Stimulated activated CD8-positive, alpha-beta memory T cell treated with anti-CD3 and anti-CD28 coated beads, Interleukin-4, amount 100 ng/mL, for 4 hours (primary cell): ENCODE measurements at places on chromosomes 5 and 9.

GRCh38 chr9:123065196-123065595, 31.7 kb downstream of the GPR21 start:
- no peak for DNase-seq

GRCh38 chr9:99377790-99378775, 156.0 kb downstream of the SEC61B start:
- no peak for DNase-seq

DNA sequence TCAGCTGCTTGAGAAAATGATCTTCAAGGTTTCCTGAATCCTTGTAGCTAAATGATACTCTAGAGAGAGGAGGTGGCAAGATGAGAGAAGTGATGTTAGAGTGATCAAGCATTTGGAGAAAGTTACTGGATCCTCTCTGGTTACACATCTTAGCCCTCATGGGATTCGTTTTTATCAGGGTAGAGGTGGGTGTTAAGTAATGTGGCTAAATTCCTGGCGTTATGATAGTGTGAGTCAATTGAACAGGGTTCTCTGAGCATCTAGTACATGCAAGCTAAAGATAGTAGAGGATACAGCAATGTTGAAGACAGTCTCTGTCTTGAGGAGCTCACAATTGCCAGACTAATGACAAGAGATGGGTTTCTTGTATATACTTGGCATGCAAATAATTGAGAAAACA, 123.7 kb downstream of the PSD2 start:
- DNase-seq = no peak

DNA sequence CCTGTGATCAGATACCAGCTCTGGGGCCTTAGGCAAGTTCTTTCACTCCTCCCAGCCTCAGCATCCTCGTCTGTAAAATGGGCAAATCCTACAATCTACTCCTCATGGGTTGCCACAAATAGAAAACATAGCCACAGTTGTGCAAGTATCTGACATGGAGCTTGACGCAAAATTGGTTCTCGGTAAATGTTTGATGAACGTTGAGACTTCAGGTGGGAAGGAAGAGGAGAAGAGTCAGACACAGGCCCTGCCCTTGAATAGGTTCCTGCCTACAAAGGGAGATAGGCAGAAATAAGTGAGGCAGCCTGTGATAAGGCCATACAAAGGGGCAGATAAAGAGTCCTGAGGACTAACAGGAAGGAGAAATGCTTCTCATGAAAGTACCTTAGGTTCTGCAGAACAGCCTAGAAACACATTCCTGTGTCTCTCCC, 26.1 kb upstream of the CPEB4 start:
- DNase-seq = no peak

DNA sequence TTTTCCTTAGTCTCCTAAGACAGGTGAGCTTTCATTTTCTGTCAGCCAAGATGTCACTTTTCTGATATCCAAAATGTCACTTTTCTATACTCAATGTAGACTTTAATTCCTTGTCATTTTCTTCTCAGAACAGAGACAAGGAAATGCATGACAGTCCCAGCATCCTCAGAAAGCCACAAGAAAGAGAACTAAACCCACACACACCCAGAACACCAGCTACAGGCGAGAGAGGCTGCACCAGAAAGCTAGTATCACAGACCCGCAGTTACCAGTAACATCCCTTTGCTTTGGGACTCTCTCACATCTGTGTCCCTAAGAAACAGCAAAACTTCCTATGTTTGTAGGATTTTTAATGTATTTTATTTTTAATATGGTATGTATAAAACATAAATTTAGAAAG, 17.1 kb downstream of the TRMO start:
- DNase-seq = no peak

DNA sequence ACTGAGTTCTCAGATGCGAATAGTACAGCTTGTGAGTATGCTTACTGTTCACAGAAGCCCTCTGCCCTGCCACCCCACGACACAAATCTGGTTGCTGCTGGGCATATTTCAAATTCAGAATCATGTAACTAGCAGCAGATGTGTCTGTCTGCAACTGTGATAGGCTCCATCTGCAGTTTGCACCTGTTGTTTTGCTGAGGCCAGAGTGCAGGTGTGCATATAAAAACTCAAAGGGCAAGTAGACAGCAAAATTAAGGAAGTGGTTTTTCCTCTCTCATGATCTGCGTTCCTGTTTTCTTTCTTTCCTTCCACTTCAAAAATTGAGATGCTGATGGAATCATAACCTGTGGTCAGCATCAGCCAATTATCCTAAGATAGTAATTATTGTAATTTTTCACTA, 1000.5 kb downstream of the PTPRD start:
- DNase-seq = no peak

GRCh38 chr9:137373611-137373980, 49.4 kb downstream of the EXD3 start:
- DNase-seq = no peak

- DNase-seq = no peak
Observed at GRCh38 chr5:76831110-76831452, 12.3 kb downstream of the F2RL1 start.

- DNase-seq = no peak
Observed at GRCh38 chr5:67002832-67003684, 193.5 kb downstream of the CD180 start.

DNA sequence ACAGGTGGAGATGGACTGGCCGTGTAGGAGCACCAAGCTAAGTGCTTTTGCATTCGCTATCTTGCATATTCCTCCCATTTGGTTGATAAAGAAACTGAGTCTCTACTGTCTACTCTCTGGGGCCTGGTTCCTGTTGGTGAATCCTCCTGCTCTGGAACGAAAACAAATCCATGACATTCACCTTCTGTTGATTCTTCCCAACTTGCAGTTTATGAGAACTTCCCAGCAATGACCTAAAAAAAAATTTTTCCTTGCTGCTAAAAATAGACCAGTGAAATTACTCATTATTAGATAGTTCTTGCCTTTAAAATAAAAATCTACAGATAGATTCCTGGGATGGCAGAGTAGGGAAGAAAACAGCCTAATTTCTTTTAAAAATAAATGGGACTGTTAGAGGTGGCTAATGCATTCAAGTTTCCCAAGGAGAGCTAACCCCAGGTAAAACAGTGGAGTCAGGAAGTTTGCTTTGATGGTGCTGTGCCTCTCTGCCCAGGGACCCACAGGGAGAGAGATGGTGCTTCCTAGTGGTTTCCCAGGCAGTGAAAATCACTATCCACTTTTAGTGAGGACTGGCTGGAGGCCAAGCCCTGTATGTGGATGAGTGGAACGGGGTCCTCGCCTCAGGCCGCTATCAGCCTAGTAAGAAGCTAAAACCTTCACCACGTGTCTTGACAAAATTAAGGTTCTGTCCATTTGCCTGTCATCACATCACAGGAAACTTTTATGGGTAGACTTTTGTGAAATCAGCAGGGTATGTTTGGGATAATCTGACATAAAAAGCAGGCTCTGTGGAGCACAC, 68.4 kb upstream of the NR3C1 start:
- DNase-seq = no peak

DNA sequence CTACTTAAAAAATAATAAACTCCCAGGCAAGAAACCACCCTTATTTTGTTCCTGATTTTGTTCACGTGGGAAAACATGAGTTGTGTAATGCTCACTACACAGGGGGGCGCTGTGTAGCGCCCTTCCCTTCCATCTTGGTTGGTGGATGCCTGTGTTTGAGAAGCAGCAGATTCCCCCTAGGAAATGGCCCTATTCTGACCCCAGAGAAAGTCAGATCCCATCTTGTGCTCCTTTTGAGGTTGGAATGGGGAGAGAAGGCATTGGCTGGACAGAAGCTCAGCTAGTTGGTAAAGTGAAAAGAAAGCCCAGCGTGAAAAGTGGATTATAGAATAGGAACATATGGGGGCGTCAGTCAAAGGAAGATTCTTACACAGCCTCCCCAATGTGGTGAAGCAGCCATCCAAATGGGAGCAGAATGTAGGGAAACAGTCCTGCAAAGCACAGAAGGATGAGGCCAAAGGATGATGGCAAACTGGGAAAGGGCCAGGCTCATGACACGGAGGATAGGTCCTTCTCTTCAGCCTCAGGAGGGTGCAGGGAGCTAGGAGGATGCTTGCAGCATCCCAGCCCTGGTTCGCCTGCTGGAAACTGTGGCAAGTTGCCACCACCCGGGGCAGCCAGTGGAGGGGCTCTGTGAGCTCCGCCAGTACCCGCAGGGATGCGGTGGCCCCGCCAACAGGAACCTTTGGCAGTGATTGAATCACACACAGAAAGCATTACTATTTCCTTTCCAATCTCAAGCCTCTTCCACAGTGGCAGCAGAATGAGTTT, 314.2 kb upstream of the DAP start:
- DNase-seq = no peak

DNA sequence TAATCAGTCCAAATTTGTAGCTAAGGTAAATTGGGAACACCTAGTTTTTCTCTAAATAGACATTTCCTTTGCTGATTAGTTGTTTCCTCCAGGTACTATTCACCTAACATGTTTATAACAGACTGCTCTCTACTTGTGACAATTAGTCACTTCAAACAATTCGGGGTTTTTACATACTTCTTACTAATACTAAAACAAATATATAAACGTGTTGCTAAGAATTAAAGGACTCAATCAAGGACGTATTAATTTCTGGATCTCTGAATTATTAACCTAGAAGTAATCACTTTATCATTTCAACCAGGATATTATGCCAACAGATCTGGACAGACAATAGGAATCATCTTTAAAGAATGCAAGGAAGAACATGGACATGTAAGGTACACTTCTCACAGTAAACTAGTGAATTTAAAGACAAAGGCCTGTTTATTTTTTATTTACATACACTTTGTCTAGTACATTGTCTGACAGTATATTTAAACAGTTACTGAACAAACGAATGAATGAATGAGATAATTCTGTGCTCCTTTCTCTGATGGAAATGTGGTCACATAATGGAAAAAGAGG, 22.3 kb downstream of the PJA2 start:
- no peak for DNase-seq

DNA sequence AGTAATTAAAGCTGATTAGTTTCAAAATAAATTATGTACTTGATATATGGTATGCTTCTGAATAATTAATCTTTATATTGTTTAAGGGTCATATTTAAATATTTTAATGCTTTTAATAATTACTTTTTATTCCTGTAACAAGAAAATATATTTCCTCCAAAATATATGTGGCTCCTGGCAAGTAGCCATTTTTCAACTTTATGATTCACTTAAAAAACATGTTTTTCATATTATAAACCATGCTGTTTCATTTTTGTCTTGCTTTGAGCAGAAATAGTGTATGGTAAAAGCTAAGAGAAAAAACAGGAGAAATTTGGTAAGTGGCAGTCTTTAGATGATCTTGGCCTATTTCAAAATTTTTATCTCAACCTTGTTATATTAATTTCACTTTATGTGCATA, 14.6 kb downstream of the SPATA9 start:
- DNase-seq = no peak

DNA sequence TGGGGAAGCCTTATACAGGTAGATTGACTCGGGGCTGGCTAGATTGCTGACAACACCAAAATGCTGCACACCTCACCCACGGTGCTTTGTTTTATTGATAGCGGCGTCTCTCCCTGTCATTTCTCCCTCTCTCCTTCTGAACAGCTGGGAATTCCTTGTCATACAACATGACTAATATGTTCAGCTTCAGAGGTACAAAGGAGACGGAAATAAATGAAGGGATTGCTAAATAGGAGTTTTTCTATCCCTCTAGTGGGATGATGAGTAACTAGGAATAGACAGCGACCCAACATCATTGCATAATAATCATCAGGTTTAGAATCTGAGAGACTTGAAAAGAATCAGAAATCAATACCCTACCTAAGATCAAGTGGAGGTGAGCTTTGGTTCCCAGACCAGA, 337.7 kb upstream of the PANK3 start:
- no peak for DNase-seq

DNA sequence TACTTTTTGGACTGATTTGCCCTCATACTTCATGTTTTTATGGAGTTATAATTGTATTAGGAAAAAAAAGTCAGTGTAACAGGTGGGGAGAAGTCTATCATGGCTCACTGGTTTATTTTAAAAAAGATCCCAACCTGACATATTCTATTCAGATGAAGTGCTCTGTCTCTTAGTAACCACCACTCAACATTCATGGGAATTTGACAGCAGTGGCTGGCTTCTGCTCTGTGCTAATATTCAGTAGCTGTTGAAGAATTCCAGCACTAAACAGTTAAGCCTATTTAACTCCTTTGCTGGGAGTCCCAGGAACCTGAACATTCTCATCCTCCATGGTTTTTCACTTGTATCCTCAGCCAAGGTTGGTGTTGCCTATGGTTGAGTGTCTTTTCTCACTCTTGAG, 23.1 kb downstream of the CMYA5 start:
- DNase-seq = no peak

GRCh38 chr5:96582343-96582742, 79.8 kb upstream of the CAST start:
- no peak for DNase-seq

GRCh38 chr9:86452201-86452828, 98.1 kb upstream of the TUT7 start:
- no peak for DNase-seq

DNA sequence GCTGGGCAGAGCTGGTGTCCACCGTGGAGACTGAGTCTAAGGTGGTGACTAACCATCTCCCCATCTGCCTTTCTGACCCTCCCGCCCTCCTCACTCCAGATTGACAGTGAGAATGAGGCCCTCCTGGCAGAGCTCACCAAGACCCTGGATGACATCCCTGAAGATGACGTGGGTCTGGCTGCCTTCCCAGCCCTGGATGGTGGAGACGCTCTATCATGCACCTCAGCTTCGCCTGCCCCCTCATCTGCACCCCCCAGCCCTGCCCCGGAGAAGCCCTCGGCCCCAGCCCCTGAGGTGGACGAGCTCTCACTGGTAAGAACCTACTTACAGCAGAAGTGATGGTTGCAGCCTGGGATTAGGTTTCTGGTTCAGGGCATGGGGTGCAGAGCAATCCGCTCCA, 96.5 kb downstream of the PPARGC1B start:
- no peak for DNase-seq

GRCh38 chr5:80686757-80687156, 32.0 kb upstream of the DHFR start:
- DNase-seq = no peak

- no peak for DNase-seq
Observed at GRCh38 chr9:137138722-137139467, at the start of gene GRIN1. TSS of gene GRIN1 (plus strand) at chr9:137139154. CDS start at chr9:137139487, 333 bp downstream.

DNA sequence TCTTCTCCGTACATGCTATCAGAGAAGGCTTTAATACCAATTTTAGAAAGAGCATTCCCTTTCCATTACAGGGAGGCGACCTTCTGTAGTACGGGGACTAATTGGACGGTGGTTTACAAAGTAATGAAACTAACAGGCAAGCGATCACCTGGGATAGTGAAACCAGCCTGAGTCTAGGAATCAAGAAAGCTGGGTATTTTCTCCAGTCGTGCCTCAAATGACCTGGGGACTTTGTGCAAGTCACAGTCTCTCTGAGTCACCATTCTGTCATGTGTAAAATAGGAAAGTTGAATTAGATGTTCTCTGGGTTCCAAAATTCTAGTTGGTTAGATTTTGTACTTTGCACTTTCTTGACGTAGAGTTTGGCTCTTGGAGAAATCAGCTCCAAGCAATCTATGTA, 22.7 kb upstream of the SSBP2 start:
- no peak for DNase-seq
